ENCODE measurements at places on chromosomes 2 and 18.

DNA sequence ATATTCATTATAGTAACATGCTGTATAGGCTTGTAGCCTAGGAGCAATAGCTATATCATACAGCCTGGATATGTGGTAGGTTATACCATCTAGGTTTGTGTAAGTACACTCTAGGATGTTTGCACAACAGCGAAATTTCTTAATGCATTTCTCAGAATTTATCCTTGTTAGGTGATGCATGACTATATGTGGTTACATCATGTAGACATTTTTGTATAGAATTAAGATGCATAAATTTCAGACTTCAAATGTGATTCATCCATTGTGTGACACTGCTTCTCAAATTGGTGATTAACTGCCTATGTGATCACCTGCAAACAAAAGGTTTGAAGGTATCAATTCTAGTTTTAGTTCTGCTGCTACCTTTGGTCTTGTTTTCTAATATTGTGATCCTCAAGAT is 1787.0 kb upstream of the PIK3C3 start:
- DNase-seq: peak; percentile 18

GRCh38 chr2:85564144-85564563 is 2.9 kb upstream of the GGCX start:
- no peak for DNase-seq

DNA sequence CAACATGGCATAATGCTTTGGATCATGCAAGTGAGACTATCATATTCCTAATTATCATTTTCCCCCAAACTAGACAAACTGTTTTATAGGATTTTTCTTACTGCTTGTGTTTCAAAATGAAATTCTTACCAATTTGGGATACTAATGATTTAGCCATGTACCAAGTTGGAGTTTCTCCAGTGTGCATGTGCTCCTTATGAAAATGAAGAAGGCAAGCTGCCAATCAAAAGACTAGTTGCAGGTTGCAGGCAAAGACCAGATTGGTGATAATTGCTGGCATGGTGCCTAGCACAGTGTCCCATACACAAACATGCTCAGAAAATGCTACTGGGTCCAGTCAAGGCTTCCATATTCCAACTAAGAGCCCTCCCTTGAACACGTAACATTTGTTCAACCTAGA is 771.8 kb upstream of the FANCL start:
- no peak for DNase-seq

DNA sequence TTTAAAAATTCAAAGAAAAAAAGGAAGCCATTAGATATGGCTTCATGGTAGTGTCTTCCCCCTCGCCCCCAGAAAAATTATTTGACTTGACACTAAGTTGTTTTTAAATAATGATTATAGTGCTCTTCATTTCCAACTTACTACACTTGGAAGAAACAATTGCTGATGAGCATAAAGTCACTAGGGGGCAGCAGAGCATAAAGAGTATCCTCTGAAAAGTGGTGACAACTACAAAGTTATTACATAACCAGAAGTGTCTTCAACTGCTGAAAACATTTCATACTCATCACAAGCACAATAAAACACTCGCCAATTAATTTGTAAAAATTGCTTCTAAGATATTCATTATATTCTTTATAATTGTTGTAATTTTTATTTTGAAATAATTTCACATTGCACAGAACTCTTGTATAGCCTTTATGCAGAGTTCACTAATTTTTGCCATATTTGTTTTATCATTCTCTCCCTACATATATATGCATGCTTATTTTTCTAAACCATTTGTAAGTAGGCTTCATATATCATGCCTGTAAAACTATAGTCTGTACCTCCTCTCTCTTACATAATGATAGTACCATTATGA is 54.9 kb downstream of the EXOC6B start:
- DNase-seq: peak; percentile 69

GRCh38 chr2:232120911-232121310 is 159.4 kb downstream of the DIS3L2 start:
- peak; percentile 19 for DNase-seq

GRCh38 chr2:118853651-118854291 is 6.3 kb upstream of the EN1 start:
- DNase-seq: no peak

GRCh38 chr18:79890674-79891073 is 60.8 kb downstream of the SLC66A2 start:
- DNase-seq: no peak

- DNase-seq: peak; percentile 93
Measured at GRCh38 chr18:29164020-29164706, 987.2 kb upstream of the CDH2 start.

DNA sequence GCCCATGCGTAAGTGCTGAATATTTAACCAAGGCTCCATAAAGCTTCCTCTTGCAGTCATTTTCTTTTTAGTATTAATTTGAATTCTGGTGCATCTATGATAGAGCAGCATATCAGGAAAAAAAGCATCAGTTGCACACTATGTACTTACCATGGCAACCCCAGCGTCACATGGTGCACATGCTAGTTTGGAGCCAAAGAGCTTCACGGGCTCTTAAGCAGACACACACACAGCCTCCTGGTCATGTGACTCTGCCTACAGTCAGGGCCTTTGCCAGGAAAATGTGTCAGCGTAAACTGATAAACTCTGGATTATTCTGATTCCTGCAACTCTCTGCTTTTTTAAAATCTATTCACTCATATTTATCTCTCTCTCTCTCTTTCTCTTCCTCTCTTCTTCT is 30.2 kb downstream of the NYAP2 start:
- peak; percentile 78 for DNase-seq

DNA sequence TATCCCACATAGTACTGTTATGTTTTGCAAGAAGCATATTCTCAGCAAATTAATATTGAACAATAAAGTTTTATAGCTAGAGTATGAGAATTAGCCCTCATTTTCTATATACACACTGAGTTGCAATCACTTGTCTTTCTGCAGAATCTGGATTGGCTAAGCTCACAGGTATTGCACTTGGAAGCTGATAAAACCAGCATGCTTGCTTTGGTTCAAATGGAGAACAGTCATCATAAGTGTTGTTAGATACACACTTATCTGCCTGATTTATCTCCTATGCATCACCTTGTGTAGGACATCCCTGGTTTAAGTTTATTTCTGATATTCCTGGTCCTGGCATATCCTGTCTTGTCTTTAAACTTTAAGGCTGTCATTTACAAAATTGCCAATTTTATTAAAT is 38.0 kb upstream of the CYP20A1 start:
- DNase-seq: no peak

- peak; percentile 18 for DNase-seq
Measured at GRCh38 chr2:238420878-238421694, 5.6 kb upstream of the ASB1 start.

DNA sequence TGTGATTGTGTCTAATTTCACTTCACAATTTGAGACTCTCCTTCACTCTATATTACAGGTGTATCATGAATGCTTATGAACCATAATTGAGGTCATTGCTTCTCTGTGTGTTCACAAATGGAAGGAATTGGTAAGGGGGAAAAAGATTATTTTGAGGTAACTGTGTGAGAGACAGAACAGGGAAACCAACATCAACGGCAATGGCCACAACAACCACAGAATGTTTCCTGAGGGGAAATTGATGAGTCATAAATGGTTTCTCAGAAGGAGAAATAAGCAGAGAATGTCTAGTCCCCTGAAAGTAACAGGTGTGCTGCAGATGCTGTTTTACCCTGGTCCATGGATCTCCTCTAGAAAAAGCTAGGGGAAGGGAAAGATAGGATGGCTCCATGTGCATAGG is 361.2 kb upstream of the GALNT5 start:
- peak; percentile 17 for DNase-seq

GRCh38 chr2:69956475-69956979 is 4.9 kb downstream of the ASPRV1 start:
- DNase-seq: no peak

- DNase-seq: no peak
Measured at GRCh38 chr18:3029215-3029952, 16.4 kb upstream of the LPIN2 start.

- no peak for DNase-seq
Measured at GRCh38 chr2:104538077-104538476, 315.8 kb upstream of the POU3F3 start.

GRCh38 chr2:46216213-46216612 is 81.0 kb upstream of the EPAS1 start:
- peak; percentile 89 for DNase-seq

DNA sequence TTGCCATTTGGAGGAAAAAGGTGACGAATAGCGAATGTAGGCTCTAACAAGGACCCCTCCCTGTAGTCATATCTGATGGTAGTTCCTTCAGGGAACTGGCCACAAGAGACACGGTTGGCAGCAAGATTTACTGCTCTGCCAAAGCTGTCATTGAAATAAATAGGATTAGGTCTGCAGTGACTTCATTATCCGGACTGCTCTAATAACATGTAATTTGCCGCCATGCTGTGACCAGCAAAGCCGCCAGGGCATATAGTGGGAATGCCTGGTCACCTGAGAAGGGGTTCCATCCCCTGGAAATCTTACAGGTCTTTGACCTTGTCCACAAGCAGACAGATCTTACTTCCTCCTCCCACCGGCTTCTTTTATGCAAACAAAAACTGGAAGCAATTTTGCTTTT is 59.4 kb upstream of the LAPTM4A start:
- DNase-seq: no peak

- DNase-seq: peak; percentile 20
Measured at GRCh38 chr2:144404586-144405314, 115.2 kb downstream of the ZEB2 start.

DNA sequence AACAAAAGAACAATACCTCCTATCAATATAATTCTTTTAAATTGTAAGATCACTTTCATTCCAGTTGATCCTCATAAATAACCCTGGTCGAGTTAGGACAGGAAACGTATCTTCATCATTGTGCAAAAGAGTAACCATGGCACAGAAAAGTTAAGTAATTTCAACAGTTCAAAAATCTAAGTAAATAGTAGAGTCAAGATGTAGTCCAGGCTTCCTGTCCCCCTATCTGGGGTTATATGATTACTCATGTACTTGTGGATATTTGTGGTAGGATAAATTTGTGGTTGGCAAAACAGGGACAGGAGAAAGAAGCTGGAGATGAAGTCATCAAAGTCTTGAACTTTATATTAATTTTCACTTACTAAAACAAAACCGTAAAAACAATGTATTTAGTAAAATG is 772.6 kb downstream of the TSN start:
- peak; percentile 94 for DNase-seq

DNA sequence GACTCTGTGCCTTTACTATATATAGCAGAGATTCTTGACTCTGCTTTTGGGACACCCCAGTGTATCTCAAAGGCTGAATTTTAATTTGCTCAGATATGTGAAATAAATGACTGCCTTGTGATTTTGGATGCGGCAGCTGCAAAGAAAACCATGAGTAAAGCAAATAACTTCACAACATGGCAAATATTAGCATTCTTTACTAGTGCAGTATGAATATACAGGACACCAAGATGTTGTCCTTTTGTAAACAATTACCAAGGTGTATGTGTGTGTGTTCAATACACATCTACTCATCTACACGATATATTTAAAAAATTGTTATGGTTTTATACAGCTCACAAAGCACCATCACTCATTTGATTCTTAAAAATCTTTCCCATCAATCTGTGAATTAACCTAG is 70.6 kb upstream of the TCF4 start:
- DNase-seq: no peak

DNA sequence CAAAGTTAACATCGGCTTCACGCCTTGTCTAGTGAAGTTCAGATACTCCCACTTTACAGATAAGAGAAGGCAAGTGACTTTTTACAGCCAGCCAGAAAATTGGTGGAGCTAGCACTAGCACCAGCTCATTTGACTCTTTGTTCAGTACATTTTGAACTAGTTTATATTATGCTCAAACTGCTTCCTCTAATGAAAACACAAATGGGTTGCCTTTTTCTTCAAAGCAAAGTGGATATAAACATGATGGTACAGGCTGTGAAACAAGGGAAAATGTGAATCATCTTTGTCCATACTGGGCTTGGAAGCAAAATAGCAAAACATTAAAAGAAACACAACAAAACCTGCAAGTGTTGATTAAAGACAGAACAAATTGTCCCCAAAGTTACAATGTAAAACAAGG is 99.6 kb upstream of the LHCGR start:
- peak; percentile 40 for DNase-seq

DNA sequence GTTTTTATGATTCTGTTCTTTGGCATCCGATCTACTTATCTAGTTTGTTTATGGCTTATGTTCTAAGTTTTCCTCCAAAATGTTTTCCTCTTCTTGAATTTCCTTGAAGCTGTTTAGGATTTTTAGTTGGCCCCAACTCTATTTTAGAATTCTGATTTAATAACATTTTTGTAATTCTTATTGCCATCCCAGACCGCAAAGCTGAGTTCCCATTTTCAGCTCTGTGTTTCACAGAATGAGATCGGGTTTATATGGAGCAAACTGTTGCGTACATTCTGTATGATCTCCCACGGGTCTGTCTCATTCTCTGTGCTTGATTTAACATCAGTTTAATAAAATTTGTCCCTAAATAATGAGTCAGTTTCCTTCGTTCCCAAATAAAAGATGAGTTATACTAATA is 59.3 kb downstream of the DPP4 start:
- DNase-seq: peak; percentile 45

- no peak for DNase-seq
Measured at GRCh38 chr2:96931966-96932365, 54.4 kb downstream of the FAM178B start.

GRCh38 chr2:191790737-191791136 is 56.2 kb downstream of the CAVIN2 start:
- DNase-seq: peak; percentile 43

- DNase-seq: peak; percentile 57
Measured at GRCh38 chr2:176592216-176592615, 323.0 kb downstream of the MTX2 start.

DNA sequence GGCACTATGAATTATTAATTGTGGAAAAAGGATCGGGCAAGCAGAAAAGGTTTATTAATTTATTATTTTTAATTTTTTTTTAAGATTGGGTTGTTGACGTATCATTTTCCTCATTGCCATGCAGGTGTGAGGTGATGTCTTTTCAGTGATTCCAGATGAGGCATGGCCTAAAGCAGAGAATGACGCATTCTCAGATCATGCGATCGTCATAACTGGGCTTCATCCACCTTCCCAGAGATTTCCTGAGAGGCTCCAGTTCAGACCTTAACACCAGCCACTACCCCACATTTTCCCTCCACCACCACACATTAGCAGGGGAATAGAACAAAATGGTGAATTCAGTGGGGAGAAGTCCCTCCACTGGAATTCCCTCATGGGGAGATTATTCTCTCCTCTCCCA is 518.4 kb upstream of the SPHKAP start:
- DNase-seq: no peak

DNA sequence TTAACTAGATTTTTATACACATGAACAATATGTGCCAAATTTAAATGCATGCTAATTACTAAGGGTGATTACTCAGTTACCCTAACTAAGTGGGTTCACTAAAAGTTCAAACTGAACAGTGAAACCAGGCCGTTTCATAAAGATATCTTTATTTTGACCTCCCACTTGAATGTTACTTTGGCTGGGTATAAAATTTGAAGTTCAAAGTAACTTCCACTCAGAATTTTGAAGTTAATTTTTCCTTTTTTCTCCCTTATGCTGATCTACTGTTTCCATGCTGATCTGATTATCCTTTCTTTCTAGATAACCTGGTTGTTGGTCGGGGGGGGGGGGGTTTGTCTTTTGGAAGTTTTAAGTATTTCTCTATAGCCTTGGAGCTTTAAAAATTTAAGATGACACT is 25.5 kb upstream of the MAP4K4 start:
- DNase-seq: no peak

Data from amniotic epithelial cell (primary cell).